ENCODE measurements at places on chromosomes 4 and X.

GRCh38 chrX:70386235-70386634, 36.9 kb upstream of the GDPD2 start:
- DNase-seq = no peak

DNA sequence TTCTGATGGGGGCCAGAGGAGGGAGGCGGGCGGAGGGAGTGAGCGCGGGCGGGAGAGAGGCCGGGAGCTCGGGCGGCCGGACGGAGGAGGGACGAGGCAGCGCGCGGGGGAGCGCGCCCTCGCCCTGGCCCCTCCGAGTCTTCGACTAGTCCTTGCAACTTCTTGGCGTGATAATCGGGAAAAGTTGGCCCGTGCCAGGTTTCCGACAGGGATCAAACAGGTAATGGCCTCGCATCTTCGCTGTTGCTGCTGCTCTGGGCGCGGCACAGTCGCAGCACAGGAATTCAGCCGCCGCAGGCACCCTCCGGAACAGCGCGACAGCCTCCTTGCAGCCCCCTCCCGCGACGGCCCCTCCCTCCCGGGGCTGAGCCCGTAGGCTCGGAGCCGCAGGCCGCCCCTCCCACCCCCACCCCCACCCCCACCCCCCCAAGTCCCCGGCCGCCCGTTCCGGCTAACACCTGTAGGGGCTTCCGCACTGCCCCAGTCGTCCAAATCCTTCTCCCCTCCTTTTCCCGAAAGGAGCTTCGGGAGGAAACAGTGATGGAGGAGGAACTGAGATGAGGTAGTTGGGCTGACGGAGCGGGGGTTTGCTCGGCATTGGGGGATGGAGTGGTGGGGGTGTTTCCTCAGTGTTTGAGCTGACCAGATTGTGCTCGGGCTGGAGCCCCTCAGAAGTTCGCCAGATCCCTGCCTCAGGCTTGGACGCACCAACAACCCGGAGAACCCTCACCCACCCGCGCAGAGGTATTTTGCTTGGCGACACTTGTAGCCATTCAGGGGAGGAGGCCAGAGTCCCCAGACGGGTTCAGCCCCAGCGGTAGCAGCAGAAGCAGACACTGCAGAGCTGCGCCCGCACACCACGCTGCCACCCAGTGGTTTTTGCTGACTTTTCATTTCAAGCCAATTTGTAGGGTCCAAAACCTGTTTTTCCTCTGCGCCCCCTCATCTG, at the start of gene FGF13:
TSS of gene FGF13 (minus strand) at position 319 of the 949 bp plus-strand sequence. CDS start 714 bp downstream, outside the sequence.
- DNase-seq = no peak

- DNase-seq = no peak
Observed at GRCh38 chr4:3638080-3638795, 106.0 kb upstream of the LRPAP1 start.

DNA sequence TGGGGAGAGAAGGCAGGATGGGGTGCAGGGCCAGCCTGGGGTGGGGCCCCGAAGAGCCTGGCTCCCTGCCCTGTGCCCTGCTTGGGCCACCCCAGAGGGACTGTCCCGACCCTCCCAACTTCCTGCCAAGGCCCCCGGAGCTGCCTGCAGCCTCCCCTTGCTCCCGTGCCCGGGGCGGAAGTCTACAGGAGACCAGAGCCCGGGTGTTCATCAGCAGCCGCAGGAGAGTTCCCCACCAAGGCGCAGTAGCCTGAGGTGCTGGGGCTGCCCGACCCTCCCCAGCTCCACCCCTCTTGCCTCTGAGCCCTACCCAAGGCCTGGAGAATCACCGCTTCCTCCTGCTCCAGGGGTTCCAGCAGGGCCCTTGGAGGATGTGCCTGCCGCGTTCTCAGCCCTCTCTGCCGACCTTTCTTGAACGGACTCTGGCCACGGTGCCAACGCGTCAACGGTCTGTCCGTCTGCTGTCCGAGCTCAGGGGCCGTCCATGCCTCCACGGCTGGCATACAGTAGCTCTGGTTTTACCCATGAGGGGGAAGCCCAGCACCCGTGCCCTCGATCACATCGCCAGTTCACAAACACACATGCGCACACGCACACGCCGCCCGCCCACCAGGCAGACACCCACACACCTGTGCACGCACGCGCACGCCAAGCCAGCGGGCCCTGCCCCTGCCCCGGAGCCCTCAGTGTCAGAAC, 36.0 kb upstream of the SPON2 start:
- no peak for DNase-seq

DNA sequence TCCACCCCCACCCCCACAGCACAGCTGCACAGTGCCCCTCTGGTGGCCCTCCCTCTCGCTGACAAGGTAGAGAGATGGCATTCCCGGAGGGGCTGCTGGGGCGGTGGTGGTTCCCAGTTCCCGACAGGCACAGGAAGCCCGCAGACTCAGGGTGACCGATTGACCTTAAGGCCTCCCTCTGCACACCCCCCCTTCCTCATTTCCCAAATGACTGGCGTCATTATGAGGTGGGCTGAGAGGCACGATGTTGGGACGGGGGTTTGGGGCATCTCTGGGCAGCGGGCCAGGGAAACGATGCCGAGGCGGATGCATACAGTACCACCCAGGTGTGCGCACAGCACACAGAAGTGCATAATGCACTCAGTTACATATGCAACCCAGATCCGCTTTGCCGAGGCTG, 3.5 kb upstream of the TIMP1 start:
- DNase-seq = no peak

DNA sequence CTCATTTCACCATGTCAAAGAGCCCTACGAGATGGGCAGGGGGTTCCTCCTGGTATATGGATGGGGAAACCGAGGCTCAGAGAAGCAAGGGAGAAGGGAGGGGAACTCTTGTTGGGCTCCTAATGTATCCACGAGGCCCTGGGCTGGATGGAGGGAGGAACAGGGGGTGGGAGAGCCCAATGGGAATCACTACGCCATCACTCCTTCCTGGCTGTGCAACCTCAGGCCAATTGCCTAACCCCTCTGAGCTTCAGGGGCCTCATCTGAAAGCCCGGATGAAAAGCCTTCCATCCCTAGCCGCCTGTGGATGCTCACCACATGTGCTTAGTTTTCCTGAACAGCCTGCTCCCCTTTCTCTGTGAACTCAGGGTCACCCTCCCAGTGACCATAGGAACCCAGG, 57.8 kb downstream of the PPP2R2C start:
- no peak for DNase-seq

GRCh38 chr4:180314972-180315371, 1928.2 kb upstream of the TENM3 start:
- no peak for DNase-seq
